ENCODE measurements at places on chromosomes 16 and 17.

DNA sequence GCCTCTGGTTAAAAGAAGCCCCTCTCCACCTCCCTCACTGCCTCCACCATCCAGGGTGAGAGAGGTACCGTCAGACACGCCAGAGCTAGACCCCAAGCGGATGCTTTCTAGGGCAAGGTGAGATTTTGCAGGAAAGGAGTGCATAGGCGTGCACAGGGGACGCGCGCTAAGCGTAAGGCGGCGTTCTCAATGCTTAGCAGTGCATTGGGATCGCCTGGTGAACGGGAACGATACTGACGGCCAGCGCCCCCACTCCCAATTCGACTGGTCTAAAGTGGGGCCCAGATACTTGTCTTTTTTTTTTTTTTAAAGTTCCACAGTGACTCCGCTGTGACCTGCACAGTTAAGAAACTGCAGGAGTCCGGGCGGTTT lies 57.9 kb upstream of the CREBBP start:
- DNase-seq: no peak

- DNase-seq: no peak
These were observed 15.5 kb upstream of the TIMP2 start for GRCh38 chr17:78940708-78941107.

DNA sequence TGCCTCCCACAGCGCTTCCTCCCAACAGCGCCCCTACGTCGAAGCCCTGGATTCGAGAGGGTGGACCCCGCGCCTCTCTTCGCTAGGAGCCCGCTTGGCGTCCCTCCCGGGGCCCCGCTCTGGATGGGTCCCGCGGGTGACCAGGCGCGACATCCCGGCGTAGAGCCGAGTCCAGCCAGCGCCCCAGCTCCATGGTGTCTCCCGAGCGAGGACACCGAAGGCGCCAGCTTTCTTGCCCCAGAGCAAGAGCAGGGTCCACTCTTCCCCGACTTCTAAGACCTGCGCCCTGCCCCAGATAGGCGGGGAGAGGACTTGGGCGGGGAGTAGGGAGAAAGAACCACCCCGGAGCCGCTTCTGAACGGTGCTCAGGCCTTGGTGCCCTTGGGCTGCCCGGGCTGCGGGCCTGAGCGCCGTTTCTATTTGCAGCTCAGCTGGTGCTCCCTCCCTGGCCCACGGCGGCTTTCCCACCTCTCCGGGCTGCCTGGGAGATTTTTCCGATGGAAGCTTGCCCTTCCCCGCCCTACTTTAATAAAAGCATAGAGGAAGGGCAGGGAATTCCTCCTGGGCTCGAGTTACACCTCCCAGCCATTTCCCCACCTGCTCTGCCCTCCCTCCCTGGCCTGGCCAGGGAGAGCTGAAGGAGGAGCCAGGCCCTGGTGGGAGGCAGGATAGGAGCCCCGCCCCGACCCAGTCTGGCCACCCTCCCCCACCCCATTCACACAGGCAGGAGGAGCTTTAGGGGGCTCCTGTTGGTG lies 1.8 kb downstream of the MMP15 start:
- DNase-seq: no peak

DNA sequence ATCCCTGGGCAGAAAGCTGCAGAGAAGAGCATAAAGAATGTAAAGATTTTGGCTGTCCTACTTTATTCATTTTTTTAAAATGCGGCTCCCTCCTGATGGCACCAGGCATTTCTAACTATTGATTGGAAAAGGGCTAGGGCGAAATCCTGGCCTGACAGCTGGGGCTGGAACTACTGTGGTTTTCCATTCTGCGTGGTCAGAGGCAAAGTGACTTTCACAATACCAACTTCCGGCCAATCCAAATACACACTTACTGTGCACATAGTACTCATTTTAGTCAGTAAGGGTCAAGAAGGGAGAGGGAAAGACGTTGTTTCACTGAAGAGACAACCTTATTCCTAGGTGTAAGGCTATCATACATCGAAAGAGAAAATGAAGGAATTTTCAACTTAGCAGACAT lies 113.8 kb upstream of the PMFBP1 start:
- DNase-seq: no peak

- DNase-seq: no peak
These were observed 8.1 kb downstream of the SERPINF1 start for GRCh38 chr17:1769822-1770477.

DNA sequence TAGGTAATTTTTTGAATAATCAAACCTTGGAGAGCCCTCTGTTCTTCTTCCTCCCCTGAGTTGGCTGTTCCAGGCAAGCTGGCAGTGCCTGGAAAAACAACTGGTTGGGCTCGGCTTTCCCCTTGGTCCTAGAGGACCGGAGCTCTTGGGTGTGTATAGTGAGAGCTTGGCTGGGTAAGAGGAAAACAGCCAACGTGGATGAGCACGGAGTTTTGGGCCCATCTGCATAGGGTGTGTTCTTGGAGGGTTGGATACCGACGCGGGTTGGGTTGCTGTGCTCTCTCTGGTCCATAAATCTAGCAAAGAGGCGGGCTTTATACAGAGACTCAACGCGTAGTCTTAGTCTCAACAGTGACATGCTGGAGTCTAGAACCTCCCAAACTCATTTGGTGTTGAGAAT lies 23.2 kb downstream of the ITGB3 start:
- no peak for DNase-seq

Data from CD4-positive, CD25-positive, alpha-beta regulatory T cell (primary cell).